ENCODE measurements at places on chromosomes 16 and 17.
A peak's percentile ranks its signal among the peaks of the same experiment; 100 is the strongest.

DNA sequence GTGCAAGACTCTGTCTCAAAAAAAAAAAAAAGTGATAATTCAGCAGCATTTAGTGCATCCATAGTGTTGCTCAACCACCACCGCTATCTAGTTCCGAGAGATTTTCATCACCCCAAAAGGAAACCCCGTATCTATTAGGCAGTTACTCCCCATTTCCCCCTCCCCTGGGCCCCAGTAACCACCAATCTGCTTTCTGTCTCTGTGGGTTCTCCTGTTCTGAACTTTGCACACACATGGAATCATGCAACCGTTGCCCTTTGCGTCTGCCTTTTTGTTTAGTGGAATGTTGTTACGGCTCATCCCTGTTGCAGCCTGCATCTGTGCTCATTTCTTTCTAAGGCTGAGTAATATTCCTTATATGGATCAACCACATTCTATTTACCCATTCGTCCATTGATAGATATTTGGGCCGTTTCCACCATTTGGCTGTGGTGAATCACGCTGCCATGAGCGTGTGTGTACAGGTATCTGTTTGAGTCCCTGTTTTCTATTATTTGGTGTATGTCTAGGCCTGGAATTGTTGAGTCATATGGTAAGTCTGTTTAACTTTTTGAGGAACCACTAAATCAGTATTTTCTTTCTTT is 8.7 kb upstream of the SYNGR2 start:
- DNase-seq: no peak

DNA sequence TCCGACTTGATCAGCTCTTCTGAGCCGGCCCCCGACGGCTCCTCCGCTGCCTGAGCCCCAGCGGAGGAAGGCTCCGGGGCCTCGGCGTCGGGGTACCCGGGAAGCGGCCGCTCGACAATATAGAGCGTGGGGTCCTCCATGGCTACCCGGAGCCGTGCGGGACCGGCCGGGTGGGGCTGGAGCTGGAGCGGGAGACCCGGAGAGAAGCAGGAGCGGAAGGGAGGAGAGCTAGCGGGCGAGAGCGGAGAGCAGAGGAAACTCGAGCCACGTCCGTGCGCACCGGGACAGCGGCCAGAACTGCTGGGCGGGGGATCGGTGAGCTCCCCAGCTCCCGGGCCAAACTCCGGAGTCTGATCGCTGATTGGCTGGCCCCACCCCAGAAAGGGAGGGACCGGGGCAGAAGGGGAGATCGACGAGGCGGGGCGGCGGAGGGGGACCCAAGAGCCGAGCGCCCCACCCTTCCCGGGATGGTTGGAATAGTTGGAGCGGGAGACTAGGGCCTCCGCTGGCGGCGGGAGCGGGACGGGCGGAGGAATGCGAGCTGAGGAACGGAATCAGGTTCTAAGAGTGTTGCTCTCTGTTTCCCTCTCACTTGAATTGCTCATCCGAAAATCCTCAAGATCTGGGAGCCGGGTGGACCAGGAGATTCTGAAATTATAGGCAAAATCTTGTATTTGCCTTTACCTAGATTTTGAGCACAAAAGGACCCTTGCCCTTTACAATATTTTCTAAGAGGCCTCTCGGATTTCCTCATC is at the start of gene CAVIN1:
TSS of gene CAVIN1 (minus strand) at position 299 of the 755 bp plus-strand sequence. CDS start at position 140, 159 bp downstream.
- peak; percentile 49 for DNase-seq

DNA sequence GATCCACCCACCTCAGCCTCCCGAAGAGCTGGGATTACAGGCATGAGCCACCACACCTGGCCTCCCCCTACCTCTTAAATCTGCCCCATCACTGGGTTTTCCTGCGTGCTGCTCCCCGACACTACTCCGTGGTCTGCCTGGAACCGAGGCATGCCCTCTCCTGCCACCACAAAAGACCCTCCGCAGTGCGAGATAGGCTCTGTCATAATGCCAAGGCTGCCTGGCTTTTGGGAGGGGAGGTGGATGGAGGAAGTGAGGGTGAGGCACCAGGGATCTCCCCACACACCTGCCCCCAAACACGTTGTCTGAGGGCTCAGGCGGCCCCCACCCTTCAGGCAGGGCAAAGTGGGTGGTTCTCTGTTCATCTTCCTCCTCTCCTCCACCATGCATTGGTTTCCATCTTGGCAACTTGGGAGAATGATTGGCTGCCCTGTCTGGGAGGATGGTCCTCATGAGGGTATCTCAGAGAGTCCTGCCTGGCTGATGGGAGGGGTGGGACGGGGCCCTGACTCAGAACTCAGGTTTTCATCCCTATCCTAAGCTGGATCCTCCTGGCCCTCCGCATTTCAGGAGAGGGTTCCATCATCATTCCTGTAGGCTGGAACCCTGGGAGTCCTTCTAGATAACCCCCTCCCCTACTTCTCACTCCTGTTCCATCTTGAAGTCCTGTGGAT is 23.2 kb downstream of the IGFBP4 start:
- no peak for DNase-seq

- DNase-seq: no peak
These were observed 8.7 kb upstream of the ZNF594 start for GRCh38 chr17:5200360-5200759.

GRCh38 chr16:69313469-69313868 is 2.3 kb downstream of the VPS4A start:
- DNase-seq: no peak

GRCh38 chr17:10318535-10318934 is 54.3 kb downstream of the MYH13 start:
- no peak for DNase-seq

DNA sequence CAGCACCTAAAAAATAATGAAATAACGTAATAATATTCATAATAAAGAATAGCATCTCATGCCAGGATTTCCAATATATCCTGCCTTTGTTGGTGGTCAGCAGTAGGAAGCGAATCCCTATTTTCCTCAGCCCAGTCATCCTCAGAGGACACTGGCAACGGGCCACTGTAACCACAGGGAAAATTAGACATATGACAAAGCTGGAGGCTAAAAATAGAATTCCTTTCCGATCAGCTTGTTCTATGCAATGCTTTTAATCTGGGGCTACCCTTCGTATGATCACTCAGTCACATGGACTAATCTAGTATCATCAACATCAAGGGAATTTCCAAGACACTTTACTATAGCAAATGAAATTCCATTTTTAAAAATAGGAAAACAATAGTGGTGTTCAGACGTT is 246.9 kb upstream of the KCNJ16 start:
- DNase-seq: no peak

- no peak for DNase-seq
These were observed 44.4 kb downstream of the EEF2K start for GRCh38 chr16:22250522-22250921.

DNA sequence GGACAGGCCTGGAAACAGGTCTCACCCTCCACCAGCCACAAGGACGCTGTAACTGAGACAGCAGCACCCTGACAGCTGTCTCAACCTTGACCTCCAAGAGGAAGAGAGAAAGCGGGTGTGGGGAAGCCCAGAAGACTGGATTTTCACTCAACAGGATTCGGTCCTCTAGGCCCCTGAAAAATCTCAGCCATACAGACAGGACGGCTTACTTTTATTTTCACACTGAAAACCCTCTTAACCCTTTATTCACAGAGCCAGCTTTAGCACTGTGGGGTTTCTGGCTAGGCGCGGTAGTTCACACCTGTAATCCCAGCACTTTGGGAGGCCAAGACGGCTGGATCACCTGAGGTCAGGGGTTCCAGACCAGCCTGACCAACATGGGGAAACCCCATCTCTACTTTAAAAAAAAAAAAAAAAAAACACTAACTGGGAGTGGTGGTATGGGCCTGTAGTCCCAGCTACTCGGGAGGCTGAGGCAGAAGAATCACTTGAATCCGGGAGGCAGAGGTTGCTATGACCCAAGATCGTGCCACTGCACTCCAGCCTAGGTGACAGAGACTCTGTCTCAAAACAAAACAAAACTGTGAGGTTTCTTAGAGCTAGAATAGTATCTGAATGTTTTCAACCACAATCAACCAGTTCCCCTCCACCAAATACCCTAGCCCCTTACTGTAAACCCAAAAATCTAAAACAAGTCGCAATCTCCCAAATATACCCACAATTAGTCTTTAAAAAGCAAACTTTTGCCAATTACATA is 5.3 kb downstream of the ANKRD11 start:
- DNase-seq: no peak

- DNase-seq: no peak
These were observed 10.9 kb upstream of the ZFHX3 start for GRCh38 chr16:73058616-73059409.

DNA sequence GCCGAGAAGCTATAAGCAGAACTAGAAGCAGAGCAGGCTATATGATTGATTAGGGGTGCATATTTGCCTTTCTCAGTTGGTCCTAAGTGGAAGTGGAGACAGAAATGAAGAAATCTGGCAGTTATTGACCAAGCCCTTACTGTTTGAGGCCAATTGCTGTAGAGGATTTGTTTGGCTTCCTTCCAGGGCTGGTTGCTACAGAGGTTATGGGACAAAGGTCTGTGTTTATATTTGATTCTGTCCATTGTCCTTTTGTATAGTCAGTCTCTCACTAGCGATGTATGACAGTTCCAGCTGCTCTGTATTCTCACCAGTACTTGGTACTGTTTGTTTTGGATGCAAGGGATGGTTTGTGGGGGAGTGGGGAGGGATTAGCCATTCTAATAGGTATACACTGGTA is 7.3 kb upstream of the ALOX15 start:
- DNase-seq: no peak

GRCh38 chr16:1619976-1620375 is 7.8 kb downstream of the CRAMP1 start:
- DNase-seq: no peak

DNA sequence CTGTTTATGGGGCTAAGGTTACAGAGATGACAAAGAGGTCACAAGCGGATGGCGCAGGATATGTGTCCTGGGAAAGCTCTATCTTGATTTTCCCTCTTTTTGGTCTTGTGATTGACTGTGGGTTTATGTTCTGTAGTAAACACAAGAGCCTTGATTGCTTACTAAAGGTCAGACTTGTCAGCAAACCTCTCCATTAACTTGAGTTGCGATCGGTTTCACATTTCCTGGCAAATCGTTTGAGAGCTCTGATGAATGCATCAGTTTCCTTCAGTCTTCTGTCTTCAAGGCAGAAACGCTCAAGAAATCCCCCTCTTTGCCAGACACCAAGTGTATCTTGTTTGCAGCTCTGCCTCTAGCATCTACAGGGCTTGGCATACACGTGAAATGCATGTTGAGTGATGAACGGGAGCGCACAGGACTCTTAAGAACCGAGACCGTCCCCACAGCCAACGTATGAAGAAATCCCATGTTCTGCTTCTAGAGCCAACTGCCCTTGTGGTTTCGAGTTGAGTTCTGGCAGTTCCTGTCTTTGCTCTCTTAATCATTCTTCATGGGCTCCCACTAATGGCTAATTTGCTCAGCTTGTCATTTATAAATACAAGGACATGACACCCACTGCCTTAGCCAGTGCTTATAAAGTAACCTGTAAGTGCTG is 143.3 kb downstream of the PITPNC1 start:
- DNase-seq: no peak

DNA sequence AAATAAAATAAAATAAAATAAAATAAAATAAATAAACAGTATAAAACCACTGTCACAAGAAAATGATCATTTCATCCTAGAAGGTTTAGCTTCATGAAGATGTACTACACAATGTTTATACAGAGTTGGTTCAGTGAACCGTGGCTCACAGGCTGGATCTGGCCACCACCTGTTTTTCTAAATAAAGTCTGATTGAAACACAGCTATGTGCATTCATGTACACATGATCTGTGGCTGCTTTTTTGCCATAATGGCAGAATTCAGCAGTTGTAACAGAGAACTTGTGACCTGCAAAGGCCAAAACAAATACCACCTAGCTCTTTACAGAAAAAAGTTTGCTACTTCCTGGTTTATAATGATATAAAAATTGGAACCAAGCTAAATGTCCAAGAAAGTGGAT is 12.6 kb upstream of the RPRML start:
- no peak for DNase-seq

DNA sequence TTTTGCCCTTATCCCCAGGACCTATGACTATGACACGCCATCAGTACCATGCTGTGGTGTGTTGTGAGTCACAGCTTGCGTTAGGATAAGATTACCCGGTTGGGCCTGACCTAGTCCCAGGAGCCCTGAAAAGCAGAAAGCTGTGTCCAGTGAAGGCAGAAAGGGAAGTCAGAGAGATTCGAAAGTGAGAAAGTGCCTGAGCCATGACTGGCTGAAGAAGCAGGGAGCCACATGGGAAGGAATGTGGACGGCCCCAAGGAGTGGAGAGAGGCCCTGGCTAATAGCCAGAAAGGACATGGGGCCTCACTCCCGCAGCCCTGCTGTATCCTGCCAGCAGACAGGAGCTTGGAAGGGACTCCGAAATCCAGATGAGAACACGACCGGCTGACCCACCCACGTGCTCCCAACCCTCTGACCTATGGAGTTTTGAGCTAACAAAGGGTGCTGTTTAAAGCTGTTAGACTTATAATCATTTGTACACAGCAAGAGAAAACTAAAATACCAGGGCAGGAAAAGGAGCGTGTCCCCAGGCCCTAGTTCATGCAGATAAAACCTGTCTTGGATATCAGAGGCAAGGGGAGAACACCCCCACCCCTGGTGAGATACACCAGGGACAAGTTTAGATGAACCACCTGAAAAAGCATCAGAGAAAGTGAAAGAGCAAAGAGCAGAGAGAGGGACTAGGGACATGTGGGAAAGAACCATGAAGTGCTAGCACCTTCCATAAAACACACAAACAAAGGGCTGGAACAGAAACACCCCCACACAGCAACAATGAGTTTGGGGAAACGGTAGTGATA is 115.3 kb downstream of the SLC39A11 start:
- no peak for DNase-seq

DNA sequence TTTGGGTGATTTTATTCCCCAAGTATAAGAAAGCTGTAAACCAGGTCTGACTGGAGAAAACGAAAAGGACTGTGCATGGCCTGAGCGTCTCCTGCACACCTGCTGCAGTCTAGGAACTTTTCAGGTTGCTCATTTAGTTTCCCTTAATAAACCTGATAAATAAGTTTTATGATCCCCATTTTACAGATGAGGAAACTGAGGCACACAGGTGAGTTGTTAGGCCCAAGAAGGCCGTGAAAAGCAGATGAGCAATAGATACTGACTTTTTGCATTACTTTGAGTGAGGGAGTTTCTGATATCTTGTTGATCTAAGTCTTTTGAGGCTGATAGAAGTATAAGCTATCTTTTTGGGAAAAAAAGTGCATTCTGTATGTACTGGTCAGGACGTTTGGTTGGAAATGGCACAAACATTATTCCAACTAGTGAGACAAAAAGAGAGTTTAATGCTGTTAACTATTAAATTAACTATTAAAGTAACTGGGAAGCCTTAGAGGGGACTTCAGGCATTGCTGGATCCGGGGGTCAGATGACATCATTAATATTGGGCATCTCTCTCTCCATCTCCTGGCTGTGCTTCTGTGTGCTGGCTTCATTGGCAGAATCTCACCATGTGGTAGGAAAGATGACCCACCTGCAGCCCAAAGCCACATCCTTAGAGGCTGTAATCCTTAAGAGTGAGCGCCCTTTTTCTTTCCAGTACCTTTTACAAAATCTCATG is 163.4 kb downstream of the CMIP start:
- no peak for DNase-seq

GRCh38 chr17:30363715-30364202 is 15.0 kb upstream of the CPD start:
- DNase-seq: no peak

DNA sequence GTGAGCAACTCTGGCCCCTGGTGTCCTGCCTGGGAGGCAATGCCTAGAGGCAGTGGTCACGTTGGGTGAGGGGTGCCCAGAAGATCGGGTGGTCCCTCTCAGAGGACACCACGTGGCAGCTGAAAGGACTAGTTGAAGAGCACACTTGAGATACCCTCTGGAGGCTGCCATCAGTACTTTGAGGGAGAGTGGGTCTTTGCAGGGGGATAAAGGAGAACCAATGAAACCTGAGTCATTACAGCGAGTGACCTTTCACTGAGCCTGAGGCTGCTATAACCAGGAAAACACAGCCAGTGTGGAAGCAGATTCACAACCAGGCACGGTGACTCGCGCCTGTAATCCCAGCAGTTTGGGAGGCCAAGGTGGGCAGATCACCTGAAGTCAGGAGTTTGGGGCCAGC is 18.9 kb downstream of the CA4 start:
- no peak for DNase-seq
